Left cardiac atrium (tissue), 4 donors: ENCODE measurements at places on chromosomes 13 and 19. TPM values are rescaled to one million over a fixed set of nuclear protein-coding genes. Genes with fewer than 3 reads are reported as not detected.

- no peak for DNase-seq
These were observed 178.5 kb downstream of the USP12 start for GRCh38 chr13:26992951-26993719.

DNA sequence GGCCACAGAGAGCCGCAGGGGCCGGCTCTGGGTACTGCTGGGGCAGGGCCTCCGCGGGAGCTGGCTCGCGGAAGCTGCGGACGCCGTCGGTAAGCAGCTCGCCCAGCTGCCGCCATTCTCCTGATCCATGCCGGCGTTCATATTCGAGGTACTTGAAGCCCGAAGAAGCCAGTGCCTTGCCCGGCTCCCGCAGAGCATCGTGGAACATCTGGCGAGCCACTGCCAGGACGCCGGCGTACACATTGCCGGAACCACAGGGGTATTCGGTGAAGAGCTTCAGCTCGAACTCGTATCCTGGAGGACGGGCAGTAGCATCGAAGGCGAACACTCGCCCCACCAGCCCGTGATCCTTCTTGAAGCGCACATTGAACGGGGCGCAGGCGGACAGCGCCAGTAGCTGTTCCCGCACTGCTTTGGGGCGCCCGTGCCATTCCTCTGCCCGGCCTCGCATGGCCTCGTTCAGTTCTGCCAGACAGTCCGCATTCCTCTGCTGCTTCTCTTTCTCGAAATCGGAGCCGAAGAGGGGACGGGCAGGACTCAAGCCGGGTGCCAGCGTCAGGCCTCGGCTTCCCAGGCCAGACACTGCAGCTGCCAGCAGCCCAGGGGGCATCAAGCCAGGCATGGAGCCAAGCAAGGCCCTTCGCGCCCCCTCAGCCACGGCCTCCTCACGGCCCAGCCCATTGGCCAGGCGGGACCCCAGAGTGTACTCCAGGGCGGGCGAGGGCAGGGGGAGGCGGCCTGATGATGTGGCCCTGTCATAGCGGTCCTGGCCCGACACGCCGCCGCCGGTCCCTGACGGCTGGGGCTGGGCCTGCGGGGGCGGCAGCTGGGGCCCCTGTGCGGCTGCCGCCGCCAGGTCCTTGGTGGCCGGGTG, 1.0 kb downstream of the IRF2BP1 start:
- no peak for DNase-seq

DNA sequence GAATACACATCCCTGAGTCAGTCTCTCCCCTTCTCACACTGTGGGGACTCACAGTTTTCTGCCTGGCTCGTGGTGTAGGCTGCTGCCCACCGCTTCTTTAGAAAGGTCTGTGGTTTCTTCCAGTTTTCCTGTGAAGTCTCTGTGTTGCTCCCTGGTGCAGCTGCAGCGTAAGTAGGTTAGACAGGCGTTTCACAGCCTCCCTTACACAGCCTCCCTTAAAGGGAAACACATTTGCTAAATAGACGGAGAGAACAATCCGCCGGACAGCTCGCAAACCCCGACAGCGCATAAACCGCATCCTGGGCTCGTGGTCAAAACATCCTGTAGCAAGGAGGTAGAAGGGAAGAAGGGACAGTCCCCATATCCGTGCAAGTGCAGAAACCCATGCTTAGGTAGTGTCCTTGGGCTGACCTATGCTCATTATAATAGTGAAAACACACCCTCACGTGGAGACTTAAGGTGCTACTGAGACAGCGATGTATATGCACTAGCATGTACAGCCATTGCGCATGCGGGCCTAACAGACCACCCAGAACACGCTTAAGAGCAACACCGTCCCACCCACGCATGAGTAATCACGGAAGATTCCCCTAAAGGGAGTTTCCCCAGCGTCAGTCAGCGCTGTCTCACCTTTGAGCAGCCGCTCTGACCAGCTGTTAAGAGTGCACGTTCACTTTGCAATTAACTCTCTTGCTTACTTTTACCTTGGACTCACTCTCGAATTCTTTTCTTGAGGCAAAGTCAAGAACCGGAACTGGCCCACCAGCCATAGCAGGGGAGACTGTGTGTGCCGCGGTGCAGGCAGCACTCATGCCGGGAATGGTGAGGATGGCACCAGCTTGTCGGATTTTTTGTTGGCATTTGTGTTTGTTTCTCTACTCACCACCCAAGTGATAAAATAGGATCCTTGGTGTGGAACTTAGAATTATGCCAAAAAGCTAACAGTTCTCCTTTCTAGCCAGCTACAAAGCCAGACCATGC, 16.6 kb downstream of the SIGLEC8 start:
- DNase-seq = no peak

DNA sequence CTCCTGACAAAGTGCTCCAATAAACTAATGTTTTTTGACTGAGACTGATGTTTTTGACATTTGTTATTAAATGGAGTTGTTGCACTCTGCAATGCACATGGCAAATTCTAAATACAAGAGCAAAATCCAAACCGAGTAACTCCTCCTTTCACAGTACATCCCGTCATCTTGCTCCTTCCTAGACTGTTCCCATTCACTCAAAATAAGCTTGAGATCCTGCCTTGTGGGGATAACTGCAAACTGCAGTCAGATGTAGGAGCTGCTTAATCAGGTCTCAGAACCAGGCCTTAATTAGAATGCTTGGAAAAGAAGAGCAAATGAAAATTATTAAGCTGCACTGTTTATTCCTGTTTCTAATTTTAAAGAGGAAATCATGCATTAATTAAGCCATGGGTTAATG, 134.8 kb upstream of the SPRY2 start:
- no peak for DNase-seq

- no peak for DNase-seq
These were observed 45.2 kb upstream of the AMER2 start for GRCh38 chr13:25217023-25217885.

- no peak for DNase-seq
These were observed 22.0 kb downstream of the NDFIP2 start for GRCh38 chr13:79502859-79503468.

- DNase-seq = no peak
These were observed 29.3 kb upstream of the ATP1A3 start for GRCh38 chr19:42023121-42023942.

DNA sequence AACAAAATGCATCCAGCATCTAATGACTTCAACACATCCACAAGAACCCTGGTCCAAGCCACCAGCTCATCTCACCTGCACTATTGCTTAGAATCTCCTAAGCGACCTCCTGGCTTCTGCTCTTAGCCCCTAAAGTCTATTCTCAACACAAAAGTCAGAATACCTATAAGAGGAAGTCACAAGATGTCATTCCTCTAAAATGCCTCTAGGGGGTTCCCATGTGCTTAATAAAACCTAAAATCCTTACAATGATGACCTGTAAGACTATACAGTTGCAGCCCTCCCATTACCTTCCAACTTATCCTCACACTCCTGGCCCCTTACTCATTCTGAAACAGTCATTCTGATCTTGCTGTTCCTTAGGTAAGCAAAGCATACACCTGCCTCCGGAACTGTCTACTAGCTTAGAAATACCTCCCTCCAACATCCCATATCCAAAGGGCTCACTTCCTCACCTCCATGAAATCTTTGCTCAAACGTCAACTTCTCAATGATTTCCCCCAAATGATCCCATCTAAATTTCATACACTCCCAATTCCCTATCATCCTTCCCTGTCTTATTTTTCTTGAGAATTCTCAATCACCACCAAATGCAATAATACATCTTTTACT, 10.0 kb downstream of the ATP7B start:
- DNase-seq = no peak

GRCh38 chr13:55649485-55649884, 1491.2 kb upstream of the PRR20A start:
- no peak for DNase-seq

GRCh38 chr19:15154002-15154612, 46.7 kb downstream of the NOTCH3 start:
- no peak for DNase-seq

- DNase-seq = no peak
These were observed 307.4 kb downstream of the DIAPH3 start for GRCh38 chr13:59856281-59856810.

DNA sequence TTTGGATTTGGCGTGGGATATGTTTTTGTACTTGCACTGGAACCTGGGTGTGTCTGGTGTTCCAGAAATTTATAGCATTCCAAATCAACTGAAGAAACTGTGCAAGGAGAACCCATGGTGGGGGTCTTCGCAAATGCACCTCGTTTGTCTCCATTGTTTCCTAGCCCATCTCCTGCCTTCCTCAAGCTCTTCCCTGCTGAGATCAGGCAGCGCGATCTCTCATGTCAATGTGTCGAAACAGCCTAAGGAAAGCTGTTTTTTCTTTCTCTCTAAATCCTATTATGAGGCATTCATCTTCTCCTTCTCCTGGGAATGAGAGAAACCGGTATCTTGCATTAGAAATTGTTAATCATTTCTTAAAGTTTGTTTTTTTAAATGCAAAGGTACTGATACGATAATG, 131.0 kb downstream of the KLF5 start:
- DNase-seq = no peak

GRCh38 chr13:43808676-43809075, 21.9 kb upstream of the ENOX1 start:
- no peak for DNase-seq

DNA sequence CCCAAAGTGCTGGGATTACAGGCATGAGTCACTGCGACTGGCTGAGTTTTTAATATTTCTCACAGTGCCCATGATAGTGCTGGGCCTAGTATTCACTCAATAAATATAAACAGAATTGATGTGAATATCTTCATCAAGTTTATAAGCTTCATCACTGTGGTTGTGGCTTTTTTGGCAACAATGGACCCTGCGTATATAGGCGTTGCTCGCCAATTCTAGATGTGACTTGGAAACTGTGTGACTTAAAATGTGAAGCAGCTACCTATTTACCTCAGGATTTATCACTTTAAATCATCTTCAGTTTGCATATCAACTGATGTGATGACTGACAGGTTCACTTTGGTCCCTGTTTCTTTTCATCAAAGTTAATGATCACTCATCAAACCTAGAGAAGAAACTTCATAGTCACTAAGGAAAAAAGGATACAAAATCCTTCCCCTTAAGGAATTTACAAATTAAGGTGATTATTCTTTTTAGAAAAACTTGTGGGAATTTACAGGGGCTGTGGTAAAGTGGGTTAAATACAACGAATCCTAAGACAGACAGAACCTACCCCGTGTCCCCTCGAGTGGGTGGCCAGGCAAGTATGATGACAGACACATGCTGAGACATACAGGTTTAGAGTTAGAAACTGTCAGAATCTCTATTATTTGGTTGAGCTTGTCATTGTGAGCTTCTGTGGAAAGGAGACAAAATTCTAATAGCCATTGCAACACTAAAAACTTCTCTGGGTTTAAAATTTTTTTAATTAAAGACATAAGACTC, 101.3 kb downstream of the AKAP11 start:
- no peak for DNase-seq

DNA sequence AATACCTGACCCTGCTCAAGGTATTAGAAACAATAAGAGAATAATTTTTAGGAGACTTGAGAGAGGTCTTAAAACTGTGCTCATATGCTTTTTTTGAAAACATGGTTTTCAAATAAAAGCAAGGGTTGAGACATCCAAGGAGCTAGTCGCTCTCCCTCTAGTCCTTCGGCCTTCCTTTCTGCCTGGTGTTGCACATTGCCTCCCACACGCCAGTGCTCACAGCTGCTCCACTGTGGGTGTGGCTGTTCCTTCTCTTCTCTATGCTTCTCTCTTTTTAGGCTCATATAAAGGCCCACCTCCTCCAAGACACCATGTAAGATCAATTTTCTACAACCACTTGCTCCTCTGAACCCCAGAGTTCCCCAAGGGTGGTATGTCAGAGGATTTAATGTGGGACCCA, 352.6 kb downstream of the ENOX1 start:
- no peak for DNase-seq

DNA sequence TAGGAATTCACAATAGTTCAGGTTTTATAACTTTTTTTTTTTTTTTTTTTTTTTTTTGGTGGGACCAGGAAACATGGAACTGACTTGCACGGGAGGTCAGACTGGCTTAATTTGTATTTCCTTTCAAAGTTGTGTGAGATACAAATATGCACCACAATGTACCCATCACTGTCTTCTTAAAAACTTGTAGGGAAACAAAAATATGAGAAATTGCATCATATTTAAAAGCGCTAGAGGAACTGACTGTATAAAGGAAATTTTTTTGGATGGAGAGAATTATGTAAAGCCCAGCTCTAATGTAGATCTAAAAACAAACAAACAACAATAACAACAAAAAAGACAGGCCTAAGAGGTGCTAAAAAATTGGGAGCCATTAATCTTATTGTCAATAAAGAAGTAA, 246.5 kb downstream of the DCT start:
- no peak for DNase-seq

DNA sequence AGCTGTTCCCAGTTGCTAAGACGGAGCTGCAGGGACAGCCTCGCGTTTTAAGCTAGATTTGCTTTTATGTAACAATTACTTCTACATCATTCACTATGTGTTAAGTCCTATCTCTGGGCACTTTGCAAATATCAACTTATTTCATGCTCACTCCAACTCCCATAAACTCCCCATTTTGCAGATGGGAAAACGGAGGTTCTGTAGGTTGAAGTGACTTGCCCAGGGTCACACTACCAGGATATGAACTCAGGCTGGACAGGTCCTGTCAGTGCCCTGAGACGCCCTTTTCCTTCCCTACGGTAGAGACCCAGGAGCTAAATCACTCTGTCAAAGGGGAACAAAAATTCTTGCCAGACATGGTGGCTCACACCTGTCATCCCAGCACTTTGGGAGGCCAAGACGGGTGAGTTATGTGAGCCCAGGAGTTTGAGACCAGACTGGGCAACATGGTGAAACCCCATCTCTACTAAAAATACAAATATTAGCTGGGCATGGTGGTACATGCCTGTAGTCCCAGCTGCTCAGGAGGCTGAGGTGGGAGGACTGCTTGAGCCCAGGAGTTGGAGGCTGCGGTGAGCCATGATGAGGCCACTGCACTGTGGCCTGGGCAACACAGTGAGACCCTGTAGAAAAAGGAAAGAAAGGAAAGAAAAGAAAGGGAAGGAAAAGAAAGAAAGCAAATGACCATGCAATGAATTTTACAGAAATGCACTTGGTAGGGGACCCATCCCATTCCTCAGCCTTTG, 14.5 kb upstream of the NFIC start:
- DNase-seq = no peak

GRCh38 chr13:21109168-21109567, 47.8 kb upstream of the LATS2 start:
- DNase-seq = no peak

PSG11 gene
- not detected for total RNA-seq

UBE2L5 gene
- total RNA-seq = not detected

SLC10A2 gene
- total RNA-seq = not detected

MEDAG gene
- 9.6 TPM for total RNA-seq

IGLON5 gene
- 0.16 TPM for total RNA-seq

NUDT19 gene
- 12.6 TPM for total RNA-seq

KIR3DL2 gene
- not detected for total RNA-seq

RASIP1 gene
- total RNA-seq = 23.8 TPM

NPHS1 gene
- not detected for total RNA-seq

LILRB3 gene
- 8.5 TPM for total RNA-seq

CCNA1 gene
- total RNA-seq = not detected

WTIP gene
- total RNA-seq = 16.9 TPM

NFKBIB gene
- 17.9 TPM for total RNA-seq
